ENCODE measurements at places on chromosomes 4 and X.

- no peak for DNase-seq
These were observed 795.7 kb downstream of the ADGRL3 start for GRCh38 chr4:61995717-61996340.

- peak; percentile 23 for DNase-seq
These were observed at the start of gene CXCL6 for GRCh38 chr4:73836373-73837279. Gene CXCL6, plus strand, starts transcription at chr4:73836678. Its CDS starts 73 bp downstream, at chr4:73836751.

DNA sequence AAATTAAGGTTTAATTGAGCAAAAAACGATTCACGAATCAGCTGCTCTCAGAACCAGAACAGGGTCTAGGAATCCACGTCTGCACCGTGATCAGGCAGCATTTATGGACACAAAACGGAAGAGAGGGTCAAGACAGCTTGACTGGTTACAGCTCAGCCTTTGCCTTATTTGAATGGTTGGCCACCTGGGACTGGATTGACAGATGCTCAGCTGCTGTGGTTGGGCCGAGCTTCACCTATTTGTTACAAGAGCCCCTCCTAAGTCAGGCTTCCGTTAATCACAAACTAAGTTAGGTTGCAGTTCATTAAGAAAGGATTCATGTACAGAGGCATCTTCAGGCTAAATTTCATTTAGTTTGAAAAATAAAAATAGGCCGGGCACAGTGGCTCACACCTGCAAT lies 50.6 kb upstream of the MAN2B2 start:
- DNase-seq: no peak

DNA sequence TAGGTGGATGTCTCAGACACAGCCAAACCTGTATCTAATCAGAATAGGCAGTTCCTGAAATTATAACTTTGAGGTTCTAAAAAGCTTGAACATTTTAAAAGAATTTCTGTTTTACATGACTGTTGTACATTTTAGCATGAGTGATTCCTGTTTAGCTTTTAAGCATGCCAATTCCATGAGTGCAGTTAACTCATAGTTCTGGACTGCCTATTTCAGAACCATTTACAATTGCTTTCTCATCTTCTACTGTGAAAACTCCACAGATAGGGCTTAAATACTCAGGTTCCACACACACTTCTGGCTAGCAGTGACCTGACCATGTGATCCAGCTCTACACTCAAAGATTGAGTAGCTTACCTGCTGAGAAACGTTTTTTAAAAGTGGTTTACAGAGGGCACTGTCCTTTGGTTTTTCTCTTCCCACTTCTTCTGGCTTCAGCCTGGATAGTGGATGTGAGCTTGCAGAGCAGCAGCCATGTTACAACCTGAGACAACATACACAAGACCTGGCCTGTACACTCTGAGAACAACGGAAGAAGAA lies 280.8 kb downstream of the ANKRD50 start:
- no peak for DNase-seq

GRCh38 chr4:15851969-15852368 lies 73.8 kb downstream of the CD38 start:
- DNase-seq: no peak

GRCh38 chr4:154073107-154073822 lies 284.4 kb upstream of the SFRP2 start:
- no peak for DNase-seq

DNA sequence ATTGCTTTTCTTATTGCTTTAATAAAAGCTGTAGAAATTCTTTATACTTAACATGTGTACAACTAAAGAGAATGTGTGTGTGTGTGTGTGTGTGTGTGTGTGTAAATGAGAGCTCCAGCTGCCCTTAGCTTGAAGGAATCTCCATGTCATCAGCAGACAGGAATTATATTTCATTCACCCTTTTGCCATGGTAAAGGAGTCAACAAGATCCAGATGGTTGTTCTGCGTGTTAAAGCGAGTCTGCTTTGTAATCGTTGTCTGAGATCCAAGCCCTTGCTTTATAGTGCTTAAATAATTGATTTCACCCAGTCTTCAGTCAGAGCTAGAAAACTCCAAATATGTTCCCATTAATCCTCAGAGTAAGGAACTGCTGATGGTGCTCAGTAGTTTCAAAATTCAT lies 285.5 kb downstream of the PDGFC start:
- DNase-seq: peak; percentile 62

DNA sequence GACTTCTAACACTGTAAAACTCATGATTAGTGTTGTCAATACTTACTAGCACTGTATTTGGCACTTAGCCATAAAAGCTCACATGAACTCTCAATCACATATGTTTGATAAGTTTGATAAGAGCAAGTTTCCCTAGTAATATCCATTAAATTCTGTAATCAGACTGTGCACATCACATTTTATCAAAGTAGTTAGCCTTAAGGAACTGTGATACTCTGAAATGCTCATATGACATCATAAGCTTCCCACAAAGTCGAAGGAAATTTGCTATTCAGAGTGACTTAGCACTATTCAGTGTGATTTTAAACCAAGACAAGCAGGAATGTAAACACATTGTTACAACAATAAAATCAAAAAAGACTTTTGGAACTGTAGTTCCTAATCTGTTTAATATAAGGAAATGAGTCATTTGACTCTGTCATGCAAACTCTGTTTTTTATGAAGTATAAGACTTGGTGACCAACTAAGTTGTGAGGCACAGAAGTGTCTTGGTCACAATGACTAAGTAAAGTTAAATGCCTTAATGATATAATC lies 6.7 kb downstream of the SLC7A11 start:
- peak; percentile 22 for DNase-seq

DNA sequence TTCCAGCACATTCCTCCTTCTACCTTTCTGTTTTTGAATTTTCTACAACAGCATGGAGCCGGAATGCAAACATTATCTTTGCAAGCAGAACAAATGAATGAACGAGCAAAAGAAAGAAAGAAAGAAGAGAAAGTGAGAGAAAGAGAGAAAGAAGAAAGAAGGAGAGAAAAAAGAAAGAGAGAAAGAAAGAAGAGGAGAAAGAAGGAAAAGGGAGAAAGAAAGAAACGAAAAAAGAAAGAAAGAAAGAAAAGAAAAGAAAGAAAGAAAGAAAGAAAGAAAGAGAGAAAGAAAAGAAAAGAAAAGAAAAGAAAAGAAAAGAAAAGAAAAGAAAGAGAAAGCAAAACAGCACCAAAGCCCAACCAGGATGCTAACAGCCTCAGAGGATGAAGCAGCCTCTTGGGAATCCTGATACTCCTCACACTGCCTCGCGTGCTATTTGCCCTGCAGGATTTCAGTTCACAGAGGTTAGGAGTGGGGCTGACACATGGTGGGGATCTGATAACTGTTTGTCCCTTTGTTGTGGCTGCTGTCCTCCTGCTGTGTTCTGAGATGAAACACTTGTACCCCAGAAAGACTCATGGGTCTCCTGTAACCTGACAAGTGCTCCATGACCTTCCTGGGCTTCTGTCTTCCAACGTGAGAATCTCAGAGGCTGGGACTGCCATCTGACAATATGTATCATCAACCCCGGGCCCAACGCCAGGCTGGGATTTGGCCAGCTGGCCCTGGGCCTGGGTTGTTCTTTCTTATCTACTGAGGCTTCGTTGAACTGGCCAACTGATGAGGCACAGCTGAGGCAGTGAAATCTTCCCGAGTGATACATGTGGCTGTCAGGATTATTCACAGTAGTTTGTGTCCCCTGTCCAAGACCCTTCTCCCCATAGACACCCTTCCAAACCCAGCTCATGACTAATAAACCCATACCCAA lies 61.0 kb downstream of the SEPSECS start:
- peak; percentile 44 for DNase-seq

DNA sequence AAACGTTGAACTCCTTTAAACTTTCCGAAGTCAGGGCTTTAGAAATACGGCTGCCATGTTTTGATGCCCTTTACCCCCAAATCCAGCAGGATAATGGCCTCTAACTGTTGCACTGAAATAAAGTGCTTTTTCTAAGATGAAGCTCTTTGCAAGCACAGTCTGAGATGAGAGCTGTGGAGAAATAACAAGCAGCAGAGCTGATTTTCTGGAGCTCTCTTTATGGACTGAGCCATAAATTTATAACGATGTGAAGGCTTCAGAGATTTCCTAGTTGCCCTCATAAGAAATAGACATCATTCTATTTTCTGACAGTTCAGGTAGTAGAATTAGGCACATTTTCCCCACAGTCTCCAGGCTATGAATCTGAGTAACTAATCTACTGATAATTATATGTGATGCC lies 567.3 kb downstream of the PDHA2 start:
- DNase-seq: no peak

- no peak for DNase-seq
These were observed 237.5 kb upstream of the ATP6AP2 start for GRCh38 chrX:40343319-40343718.

- no peak for DNase-seq
These were observed 87.3 kb upstream of the ZNF81 start for GRCh38 chrX:47749185-47749967.

GRCh38 chr4:127113844-127114362 lies 518.9 kb upstream of the INTU start:
- no peak for DNase-seq

GRCh38 chrX:139078761-139079280 lies 367.3 kb upstream of the FGF13 start:
- no peak for DNase-seq

DNA sequence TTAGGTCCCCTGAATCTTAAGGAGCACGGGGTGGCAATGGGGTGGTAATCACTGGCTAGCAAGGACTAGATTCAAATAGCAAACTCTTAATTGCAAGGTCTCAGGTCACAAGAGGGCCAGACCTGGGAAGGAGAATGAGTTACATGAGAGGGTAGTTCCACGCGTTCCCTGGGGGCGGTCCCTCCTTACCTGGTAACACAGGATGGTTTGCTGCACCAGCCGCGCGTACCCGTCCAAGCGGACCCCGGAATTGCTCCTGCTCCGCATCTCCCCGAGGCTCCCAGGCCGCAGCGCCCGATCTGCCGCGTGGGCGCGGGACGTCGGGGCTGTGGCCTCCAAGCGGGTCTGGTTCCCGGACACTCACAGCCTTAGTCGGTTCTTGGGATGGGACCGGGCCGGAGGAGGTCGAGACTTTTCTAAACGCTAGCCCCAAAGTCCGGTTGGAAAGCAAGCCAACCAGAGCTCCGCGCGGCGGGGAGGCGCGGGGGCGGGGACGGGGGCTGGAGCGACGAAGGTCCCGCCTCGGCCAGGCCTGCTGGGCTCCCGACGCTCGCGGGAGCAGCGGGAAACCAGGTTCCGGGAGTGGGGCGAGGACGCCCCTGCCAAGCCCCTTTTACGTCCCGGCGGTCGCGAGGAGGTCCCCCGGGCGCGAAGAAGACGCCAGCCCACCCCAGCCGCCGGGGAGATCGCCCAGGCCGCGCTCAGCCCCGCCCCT lies at the start of gene PHKA2:
Gene PHKA2 (minus strand): TSS at position 449 of the 715 bp plus-strand sequence. CDS start 182 bp downstream, at position 267.
- peak; percentile 71 for DNase-seq

GRCh38 chr4:101271516-101271915 lies 75.8 kb downstream of the PPP3CA start:
- DNase-seq: no peak

GRCh38 chrX:74187211-74187610 lies 116.8 kb upstream of the ZCCHC13 start:
- no peak for DNase-seq

DNA sequence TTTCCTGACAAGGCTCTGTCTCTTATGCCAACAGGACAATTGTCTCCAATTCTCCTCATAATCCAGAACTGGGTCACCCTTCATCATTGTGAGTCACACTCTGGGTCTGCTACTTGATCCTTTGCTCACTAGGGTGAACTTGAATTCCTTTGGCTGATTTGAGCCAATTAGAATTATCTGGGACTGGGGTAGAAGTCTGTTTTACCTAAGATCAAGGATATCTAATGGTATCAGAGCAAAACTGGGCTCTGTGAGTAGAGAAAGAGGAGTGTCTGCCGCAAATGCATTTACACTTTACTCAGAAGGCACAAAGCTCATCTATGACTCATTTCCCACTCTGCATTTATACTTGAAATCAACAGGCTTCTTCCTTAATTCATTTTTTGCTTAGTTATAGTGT lies 72.6 kb downstream of the PITX2 start:
- no peak for DNase-seq

DNA sequence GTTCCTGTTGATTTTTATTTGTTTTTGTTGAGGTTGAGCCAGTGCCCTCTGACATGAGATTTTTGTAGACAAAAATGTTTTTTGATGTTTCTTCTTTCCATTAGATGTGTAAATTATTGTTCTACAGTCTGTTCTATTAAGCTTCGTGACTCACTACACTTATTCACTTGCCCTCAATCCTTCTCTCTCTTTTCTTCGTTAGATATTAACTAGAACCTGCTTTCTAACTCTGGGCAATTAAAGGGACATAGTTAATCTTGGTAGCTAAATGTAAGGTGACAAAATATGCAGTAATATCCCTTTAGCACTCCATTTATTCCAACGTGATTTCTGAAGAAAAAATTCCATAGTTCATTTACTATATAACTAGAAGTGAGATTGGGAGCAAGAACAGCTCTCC lies 333.9 kb downstream of the PDHA2 start:
- DNase-seq: no peak

- DNase-seq: no peak
These were observed 310.4 kb downstream of the GPAT3 start for GRCh38 chr4:83846193-83846830.

DNA sequence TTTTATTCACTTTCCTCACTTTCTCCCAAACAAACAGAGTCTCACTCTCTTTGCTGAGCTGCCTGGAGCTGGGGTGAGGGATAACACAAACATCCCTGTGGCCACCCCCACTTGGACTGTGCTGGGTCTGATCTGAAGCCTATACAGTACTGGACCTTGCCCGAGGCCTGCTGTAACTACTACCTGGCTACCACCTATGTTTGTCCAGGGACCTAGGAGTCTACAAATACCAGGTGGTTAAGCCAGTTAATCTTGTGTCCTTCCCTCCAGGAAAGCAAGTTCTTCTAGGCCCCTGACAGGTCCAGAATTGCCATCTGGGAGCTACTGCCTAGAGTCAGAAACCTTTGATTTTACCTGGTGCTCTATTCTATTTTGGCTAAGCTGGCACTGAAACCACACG lies 87.3 kb downstream of the RTL3 start:
- no peak for DNase-seq

GRCh38 chr4:117224256-117224655 lies 138.9 kb upstream of the TRAM1L1 start:
- no peak for DNase-seq

GRCh38 chrX:106208154-106208553 lies 40.0 kb downstream of the PWWP3B start:
- DNase-seq: no peak

DNA sequence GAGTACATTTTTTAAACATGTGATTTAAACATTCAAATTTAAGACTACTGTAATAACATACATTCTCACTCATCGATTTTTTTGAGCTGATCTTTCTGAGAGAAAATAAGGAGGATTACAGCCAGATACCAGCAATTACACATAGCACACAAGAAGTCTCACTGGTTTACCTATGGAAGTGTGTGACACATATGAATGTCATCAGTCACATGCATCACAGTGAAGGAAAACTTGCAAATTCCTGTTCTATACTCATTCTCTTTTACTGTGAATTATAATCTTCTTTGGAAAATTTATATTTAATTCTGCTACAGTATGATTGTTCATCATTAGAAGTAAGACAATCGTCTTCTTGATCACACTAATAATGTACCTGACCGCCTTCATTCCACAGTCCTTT lies 21.3 kb upstream of the BMP2K start:
- DNase-seq: no peak

DNA sequence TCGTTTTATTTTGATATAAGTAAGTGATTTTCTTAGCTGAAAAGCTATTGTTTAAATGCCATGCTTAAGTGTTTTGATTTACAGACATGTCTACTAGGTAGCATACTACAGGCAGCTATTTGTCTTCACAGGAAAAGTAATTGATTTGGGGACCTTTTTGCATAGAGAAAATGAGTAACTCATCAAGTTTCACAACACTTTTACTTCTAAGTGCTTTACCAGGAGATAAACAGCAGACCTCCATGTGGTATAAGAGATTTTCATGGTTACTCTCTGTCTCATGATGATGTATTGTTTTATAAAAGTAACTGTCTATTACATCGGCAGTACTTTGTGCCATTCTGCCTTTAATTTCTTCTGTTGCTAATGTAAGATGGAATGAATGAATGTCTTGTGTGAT lies 28.7 kb downstream of the RBPJ start:
- no peak for DNase-seq
